ENCODE measurements at places on chromosomes 3 and 15.

- DNase-seq = no peak
Observed at GRCh38 chr3:180633722-180634121, 31.8 kb downstream of the TTC14 start.

DNA sequence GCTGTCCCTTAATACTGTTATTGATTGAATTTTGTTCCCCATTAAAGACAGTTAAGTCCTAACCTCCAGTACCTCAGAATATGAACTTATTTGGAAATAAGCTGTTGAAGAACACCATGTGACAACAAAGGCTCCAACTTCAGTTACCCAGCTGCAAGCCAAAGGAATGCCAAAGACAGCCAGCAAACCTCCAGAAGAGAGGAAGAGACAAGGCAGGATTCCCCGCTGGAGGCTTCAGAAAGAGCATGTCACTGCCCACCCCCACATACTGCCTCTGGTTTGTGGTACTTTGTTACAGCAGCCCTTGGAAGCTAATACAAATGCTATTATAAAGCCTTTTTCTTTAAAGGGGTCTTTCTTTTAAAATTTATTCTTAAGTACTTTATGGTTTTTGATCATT, 18.4 kb upstream of the NEK10 start:
- DNase-seq = no peak

DNA sequence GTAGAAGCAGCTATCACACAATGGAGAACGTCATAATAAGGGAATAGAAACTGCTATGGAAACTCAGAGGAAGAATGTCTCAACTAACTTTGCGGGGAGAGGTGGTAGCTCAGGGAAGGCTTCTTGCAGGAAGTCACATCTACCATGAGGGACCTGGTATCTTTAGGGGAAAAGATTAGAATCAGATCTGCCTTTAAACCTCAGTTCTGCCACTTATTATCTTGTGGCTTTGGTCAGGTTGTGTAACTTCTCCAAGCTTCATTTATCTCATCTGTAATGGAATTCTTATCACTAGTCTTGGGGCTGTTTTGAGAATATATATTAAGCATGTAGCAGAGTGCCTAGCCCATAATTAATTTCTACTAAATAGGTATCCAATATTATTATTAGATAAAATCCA, 46.4 kb upstream of the PRICKLE2 start:
- no peak for DNase-seq

DNA sequence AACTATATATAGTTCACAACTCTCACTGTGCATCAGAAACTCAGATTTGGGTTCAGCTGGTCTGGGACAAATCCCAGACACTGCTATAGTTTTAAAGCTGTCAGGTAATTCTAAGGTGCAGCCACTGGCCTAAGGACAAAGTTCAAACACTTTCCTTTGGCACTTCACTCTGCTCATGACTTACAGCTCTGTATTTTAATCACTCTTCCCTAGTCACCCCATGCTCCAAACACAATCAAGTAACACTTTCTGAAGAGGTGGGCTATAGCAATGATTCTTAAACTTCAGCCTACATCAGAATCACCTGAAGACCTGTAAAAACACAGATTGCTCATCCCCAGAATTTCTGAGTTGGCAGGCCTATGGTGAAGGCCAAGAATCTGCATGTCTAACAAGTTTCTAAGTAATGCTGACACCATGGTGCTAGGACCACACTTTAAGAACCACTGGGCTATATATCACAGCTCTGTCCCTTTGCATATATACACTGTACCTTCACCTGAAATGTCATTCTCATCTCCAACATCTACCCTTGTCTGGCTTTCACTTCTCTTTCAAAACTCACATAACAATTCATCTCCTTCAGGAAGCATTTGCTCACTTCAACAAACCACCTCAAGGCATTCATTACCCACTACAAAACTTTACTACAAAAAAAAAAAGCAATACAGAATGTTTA, 21.4 kb downstream of the STAG1 start:
- no peak for DNase-seq

DNA sequence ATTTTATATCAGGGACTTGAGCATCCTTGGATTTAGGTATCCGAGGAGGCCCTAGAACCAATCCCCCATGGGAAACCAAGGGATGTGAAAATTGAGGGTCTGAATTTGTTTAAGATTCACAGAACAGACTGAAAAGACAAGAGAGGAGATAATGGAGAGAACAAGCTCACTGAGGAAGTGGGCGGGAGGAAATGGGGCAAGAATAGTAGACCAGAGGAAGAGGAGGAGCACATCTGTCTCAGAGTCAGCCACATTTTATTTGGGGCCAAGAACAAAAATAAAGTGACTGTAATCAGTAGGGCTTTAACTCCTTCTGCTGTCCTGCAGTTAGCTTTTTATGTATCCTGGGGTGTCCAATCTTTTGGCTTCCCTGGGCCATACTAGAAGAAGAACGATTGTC, 63.8 kb downstream of the BLM start:
- DNase-seq = no peak

- no peak for DNase-seq
Observed at GRCh38 chr15:88035381-88035780, 221.2 kb downstream of the NTRK3 start.

GRCh38 chr3:88618021-88618645, 468.4 kb downstream of the C3orf38 start:
- DNase-seq = no peak

DNA sequence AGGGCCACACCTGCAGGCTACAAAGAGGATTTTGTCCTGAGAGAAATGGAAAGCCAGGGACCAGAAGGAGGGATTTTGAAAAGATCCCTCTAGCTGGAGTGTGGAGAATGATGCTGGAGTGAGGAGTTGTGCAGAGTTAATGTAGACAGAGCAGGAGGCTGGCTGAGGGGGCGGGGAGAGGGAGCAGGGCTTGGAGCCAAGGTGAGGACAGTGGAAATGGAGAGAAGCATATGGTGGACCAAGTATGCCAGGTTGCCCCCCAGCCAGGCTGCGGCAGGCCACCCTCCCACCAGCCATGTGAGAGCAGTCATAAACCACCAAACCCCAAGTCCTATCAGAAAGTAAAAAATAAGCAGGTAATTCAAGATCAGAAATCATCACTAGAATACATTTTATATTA, 14.7 kb downstream of the RARRES1 start:
- no peak for DNase-seq

DNA sequence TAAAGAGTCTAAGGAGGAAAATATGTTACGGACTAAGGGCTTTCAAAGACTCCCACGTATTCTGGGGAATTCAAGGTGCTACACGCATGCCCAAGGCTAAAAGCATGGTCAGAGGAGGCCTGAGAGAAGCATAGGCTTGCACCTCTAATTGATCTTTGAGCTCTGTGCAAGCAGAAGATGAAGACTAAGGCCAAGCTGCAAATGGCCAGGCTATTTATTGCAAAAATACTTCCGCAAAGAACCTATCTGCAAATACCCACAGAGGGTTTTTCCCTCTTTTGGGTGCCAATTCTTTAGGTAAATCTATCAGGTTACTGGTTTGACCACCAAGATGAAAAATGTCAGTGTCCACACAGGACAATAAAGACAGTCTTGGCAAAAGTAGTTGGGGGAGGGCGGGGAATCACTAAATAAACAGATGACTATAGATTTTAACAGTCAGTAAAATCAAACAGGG, 119.5 kb downstream of the STAG1 start:
- no peak for DNase-seq

DNA sequence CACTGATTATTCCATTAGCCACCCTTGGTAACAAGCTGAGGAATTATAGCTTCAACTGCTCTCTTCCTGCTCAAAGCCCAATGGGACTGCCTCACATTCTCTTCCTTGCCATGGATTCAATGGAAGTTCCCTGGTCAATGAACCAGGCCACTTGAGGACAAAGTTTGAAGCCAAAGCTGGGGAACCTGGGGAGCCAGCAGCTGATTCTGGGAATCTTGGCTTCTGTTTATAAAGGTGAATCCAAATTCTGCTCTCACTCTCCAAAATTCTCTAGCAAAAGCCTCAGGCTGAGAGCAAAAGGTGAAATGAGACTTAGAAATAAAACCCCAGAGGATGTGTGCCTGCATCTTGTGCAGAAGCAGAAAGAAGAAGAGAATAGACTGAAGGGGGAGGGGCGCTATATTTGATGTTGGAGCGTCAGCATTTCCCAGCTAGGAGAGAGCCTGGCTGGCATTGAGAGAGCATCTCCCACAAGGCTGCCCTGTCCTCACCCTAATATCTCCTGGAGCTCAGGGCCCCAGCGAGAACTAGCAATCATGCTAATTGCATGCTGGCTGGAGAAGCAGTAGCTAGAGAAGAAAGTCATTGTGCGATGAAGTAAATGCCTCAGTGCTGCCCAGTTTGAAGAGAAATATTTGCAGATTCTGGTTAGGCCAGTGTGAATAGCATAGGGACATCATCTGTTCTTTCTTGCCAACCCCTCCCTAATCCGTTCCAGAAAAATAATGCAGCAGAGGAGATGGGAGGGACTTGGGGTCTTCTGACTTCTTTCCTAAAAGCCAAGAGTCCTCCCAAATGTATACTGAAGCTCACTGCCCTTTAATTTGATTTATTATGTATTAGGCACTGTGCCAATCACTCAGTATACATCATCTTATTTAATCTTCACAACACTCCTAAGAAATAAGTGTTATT, 34.9 kb upstream of the GAP43 start:
- DNase-seq = no peak

DNA sequence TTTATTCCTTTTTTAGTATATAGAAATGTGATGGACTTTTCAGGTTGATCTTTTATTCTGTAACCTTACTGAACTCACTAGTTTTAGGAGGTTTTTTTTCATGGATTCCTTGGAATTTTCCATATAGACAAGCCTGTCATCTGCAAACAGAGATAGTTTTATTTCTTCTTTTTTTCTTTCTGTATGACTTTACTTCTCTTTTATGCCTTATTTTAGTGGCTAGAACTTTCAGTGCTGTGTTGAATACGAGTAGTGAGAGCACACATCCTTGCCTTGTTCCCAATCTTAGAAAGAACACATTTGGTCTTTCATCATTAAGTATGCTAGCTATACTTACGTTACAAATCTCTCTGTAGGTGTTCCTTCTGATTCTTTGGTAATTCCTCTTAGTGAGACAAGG, 336.5 kb downstream of the PTPRG start:
- no peak for DNase-seq

GRCh38 chr15:56208185-56208584, 35.5 kb downstream of the RFX7 start:
- DNase-seq = no peak

DNA sequence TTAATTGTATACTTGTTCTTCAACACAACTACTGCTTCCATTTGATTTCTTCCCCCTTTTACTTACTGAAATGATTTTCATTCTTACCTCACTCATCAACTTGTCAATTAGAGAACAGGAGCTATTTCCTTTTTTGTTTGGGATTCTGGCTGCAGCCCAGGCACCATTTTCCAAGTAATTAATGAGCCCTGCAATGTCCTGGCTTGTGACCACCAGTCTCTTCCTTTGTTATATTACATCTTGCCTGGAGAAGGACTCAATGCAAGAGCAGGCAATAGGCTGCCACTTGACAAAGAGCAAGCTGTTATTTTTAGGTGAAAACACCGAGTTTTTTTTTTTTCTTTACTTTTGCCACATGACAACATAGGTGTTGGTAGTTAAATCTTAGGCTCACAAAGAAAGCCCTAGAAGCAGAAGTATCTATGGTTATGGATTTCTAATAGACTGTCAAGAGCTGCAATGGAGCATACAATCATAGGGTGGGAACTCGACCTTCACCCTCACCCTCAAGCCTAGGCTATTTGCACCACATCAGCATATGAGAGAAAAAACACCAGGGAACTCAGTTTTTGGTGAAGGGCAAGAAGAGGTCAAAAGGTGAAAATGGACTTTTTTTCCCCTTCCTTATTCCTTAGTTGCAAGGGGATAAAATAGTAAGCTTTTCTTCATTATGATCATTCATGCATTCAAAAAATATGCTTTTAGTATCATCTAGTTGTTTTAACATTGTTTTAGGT, 114.9 kb downstream of the TNIK start:
- DNase-seq = no peak

DNA sequence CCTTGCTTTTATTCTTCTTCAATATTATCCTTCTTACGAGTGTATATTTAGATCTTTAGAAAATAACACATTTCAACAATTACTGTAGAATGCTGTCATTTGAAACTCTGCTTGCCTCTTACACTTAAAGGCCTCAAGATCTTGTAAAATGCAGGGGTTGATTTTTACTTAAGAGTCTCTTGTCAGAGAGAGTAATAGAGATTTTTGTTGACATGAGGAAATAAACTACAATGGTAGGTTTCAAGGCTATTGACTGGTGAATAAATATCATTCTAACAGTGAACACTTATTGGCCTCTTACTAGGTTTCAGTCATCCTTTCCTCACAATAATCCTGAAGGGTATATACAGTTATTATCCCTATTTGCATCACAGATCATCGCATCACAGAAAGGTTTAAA, 344.6 kb downstream of the GBE1 start:
- no peak for DNase-seq

GRCh38 chr15:77857419-77857818, 220.1 kb downstream of the TBC1D2B start:
- no peak for DNase-seq

DNA sequence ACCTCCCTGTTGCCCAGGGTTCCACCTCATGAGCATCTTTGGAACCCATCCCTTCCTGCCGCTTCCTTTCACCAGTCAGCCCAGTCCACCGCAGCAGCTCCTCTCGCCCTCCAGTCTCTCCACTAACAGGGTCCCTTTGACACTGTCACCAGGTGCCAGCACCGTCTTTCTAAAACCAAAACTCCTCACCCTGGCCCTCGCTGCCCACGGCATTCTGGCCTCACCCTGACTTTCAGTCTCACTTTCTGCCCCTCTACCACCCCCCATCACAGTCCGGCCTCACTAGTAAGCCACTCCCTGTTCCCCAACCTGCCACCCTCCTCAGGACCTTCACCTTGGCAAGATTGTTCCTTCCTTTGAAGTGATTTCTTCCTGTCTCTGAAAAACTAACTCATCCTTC, 4.2 kb downstream of the PPCDC start:
- no peak for DNase-seq

GRCh38 chr15:39283531-39283930, 297.3 kb upstream of the THBS1 start:
- no peak for DNase-seq

GRCh38 chr3:150844484-150844883, 60.8 kb downstream of the MINDY4B start:
- DNase-seq = no peak

DNA sequence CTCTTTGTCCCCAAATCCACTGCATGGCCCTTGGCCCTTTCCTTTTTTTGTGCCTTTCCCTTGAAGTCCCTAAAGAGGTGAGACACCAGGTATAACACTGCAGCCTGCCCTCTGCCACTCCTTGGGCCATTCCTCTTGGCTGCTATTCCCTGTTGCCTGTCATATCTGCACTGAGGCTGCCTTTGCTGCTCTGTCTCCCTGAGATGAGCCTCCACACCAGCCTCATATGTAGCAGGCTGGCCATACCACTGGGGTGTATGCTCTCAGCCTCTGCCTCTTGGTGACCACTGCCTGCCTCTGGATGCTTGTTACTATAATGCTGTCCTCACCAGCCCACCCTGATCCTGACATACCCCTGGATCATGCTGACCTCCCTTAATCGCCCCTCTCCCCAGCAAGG, 252.0 kb downstream of the CLSTN2 start:
- DNase-seq = no peak
